ENCODE measurements at places on chromosomes 6 and 20.

GRCh38 chr6:43582911-43583310 lies 6.9 kb downstream of the POLH start:
- DNase-seq: no peak

- no peak for DNase-seq
Observed at GRCh38 chr6:139853302-139853992, 479.0 kb upstream of the CITED2 start.

DNA sequence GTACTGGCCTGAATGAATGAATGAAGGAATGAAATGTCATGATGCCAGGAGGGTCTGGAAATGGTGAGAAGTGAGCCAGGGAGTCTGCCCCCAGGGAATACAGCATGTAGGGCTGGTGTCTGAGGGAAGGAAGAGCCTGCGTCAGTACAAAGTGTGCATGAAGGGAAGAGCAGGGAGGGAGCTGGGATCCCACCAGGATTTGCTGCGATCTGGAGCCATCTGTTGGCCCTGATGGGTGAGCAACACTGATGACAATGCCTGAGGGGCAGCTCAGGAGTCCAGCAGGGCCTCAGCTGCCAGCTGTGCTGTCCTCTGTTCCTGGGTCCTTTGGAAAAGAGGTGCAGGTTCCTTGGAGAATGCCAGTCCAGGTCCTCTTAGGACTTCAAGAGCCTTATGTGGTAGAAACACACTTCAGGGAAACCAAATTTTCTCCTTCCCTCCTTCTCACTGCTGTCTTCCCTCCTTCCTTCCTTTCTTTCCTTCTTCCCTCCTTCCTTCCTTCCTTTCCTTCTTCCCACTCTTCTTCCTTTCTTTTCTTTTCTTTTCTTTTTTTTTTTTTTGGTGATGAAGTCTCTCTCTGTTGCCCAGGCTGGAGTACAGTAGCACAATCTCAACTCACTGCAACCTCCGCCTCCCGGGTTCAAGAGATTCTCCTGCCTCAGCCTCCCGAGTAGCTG lies 11.5 kb downstream of the BPI start:
- DNase-seq: no peak

- DNase-seq: no peak
Observed at GRCh38 chr6:169638388-169638787, 63.4 kb downstream of the WDR27 start.

GRCh38 chr20:47850146-47850545 lies 64.9 kb upstream of the SULF2 start:
- DNase-seq: no peak

DNA sequence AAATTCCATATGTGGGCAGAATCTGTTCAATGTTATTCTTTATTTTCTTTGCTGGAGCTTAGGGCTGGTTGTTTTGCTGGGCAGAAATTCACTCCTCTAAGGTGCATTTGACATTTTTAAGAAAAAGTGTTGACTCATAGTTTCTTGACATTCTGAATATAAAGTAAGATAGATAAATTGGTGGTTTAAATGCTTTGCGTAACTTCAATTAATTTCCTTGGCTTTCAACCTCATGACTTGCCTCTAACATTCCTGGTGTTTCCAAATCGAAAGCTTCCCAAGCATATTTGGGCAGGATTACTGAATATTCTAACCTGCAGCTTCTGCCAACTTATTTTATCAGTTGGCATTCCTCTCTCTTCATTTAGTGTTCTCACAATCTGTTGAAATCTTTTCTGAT lies 718.7 kb upstream of the ADGRB3 start:
- no peak for DNase-seq

GRCh38 chr6:135937106-135937505 lies 85.6 kb downstream of the PDE7B start:
- DNase-seq: no peak

DNA sequence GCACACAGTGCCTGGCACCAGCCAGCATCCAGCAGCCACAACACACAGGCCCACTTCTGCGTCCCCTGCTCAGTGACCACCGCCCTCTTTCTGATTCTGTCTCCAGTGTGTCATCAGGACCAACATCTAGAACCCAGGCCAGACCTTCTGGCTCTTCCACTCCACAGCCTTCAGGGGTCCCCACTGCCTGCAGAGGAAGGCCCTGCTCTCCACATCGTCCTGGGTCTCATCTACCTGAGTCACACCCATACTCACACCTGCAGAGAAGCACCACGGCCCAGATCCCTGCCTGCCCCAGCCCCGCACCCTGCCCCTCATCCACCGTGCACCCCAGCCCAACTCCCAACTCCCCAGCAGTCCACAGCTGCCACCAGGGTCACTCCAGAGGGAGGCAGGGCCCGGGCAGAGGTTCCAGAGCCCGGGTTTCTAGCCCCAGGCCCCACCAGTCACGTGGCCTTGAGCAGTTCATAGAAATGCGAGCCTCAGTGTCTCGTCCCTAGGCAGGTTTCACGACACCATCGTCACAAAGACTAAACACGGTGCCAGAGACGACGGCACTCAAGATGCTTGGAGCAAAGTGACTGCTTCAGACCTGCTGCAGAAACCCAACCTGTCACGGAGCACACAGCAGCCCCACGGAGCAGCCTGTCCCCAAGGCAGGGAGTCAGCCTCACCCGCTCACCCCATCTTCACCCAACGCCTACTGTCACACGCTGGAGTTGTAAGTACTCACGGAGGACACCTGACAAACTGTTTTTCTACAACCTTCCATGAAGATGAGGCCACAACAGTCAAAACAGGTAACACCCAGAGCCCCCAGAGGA lies 16.1 kb downstream of the TAF4 start:
- DNase-seq: no peak

DNA sequence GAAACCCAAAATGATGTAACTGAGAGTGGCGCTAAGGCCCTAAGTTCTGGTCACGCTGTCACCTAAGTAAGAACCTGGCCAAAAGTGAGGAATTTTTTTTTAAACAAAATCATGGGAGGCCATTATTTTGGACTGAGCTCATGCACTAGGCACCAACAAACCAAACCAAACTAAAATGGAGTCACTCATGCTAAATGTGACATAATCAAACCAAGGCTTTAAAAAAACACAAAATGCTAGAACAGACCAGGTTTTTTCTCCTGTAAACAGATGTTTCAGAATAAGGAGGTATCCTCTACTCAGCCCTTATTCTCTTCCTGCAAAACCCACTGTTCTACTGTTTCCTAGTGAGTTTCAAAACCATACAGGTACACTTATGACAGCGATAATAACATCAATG lies 1.1 kb upstream of the C6orf89 start:
- DNase-seq: no peak

GRCh38 chr20:33474963-33475362 lies 14.9 kb upstream of the CBFA2T2 start:
- no peak for DNase-seq

- no peak for DNase-seq
Observed at GRCh38 chr6:95185874-95186273, 391.5 kb upstream of the MANEA start.

- DNase-seq: no peak
Observed at GRCh38 chr6:148983966-148984365, 237.1 kb downstream of the UST start.

GRCh38 chr20:39036851-39037250 lies 74.7 kb downstream of the DHX35 start:
- DNase-seq: no peak

- no peak for DNase-seq
Observed at GRCh38 chr20:48638546-48638945, 189.3 kb downstream of the PREX1 start.

DNA sequence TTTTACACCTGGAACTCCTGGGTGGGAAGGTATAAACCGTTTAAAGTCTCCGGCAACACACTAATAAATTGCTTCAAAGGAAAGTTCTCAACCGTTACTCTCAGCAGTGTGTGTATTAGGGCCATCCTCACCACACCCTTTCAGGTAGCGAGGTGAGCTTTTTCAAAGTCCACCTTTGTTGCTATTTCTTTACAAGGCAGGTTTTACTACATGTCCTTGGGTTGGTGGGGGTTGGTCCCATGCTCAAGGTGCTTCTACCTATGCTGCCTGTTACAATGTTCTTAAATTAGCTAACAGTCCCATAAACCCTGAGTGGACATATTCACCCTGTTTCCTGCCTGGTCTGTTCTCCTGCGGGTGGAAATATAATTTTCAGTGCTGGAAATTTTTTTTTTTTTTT lies 13.2 kb upstream of the OSER1 start:
- no peak for DNase-seq

GRCh38 chr6:164692772-164693510 lies 616.5 kb downstream of the C6orf118 start:
- no peak for DNase-seq

DNA sequence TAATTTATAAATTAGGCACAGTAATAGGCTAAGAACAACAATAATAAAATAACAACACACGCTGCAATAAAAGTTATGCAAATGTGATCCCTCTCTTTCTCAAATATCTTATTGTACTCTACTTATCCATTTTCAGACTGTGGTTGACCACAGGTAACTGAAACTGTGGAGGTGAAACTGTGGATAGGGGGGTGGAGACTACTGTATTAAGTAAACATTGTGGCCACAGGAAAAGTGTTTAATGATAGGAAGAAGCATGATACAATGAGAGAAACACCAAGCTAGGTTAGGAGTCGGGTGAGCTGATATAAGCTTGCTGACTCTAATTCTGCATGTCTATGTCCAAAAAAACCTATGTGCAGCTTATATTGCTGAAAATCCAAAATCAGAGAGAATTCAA lies 23.0 kb downstream of the NHLRC1 start:
- no peak for DNase-seq

DNA sequence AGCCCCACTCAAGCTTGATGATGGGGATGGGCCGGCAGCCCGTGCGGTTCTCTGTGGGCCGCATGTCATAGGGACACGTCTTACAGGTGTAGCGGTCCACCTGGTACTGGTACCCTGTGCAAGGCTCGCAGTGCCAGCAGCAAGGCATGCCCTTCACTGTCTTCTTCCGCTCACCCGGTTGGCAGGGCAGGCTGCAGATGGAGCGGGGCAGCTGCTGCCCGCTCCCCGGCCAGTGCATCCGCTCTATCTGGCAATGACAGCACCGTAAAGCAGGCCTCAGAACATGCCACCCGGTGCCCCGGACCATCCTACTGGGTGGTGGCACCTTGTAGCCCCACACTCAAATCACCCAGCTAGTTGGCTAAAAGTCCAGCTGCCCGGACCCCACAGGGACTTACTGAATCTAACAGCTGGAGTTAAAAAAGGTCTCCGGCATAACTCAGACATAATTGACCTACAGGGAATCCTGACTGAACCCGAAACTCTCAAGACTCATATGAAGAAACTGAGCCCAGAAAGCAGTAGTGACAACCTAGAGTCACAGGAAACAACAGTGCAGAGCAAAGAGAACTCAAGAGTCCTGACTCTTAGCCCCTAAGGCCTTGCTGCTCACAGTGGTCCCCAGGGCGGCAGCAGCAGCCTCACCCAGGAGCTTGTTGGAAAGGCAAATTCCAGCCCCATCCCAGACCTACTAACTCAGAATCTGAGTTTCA lies 109.4 kb downstream of the GRM4 start:
- DNase-seq: no peak

DNA sequence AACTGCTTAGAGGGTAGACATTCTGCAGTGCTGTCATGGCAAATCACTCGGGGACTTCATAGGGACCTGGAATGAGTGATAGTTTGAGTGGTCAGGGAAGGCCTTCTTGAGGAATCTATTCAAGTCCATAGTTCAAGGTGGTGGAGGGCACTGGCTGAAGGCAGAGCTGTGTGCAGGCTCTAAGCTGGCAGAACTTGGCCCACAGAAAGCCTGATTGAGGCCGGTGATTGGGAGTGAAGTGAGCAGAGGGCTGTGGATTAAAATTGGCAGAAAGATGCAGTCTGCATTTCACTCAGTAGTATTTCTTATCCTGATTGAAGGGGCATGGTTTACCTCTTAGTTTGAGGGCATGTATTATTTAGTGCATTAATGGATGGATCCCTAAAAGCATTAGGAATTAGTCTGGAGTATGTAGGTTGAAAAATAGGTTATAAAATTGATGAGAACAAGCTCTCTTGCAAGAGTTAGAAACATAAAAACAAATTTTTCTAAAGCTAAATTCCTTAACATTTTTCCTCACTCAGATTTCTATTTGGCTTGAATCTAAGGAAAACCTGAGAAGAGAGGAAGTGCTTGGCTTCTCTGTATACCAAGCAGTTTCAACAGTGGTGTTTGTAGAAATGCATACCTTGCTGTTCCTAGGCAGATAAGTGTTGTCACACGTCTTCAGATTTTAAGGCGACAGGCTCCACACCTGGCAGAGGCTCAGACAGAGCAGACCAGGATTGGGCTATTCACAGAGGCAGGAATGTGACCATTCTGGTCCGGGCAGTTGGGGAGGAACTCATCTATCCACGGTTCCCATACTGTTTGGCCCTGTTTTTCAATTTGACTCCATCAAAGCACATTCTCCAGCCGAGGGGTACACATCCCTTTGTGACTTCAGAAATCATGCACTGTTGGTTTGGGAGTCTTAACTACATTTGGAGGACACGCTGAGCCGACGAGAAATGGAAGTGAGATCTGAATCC lies 45.2 kb downstream of the UTRN start:
- DNase-seq: peak; percentile 48

GRCh38 chr6:25205629-25206028 lies 73.5 kb upstream of the CARMIL1 start:
- no peak for DNase-seq

DNA sequence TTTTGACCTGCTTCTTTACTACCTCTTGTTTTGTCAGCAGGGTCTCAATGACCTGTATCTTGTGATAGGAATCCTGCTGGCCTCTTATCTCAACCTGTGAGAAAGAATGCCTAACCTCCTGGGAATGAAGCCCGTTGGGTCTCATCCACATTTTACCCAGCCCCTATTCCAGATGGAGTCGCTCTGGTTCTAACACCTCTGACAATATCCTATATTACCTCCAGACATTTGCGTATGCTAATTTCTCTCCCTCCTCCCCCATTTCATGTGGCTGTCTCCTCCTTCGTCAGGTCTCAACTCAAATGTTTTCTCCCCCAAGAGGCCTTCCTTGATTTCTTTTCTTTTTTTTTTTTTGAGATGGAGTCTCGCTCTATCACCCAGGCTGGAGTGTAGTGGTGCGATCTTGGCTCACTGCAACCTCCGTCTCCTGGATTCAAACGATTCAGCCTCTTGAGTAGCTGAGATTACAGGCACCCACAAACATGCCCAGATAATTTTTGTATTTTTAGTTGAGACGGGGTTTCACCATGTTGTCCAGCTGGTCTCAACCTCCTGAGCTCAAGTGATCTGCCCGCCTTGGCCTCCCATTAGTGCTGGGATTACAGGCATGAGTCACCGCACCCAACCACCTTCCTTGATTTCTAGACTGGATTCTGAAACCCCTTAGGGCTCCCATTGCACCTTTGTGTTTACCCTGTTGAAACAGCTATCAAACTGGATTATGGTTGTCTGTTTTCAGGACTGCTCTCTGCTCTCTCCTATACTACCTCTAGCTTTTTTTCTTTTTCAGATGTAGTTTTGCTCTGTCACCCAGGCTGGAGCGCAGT lies 49.5 kb upstream of the B4GALT5 start:
- DNase-seq: no peak

Data from renal pelvis (tissue), 12 donors.